ENCODE measurements at places on chromosomes 7 and 10. TPM values are rescaled to one million over a fixed set of nuclear protein-coding genes. Genes with fewer than 3 reads are reported as not detected.

- no peak for DNase-seq
These were observed 177.9 kb upstream of the BET1 start for GRCh38 chr7:94182066-94182465.

DNA sequence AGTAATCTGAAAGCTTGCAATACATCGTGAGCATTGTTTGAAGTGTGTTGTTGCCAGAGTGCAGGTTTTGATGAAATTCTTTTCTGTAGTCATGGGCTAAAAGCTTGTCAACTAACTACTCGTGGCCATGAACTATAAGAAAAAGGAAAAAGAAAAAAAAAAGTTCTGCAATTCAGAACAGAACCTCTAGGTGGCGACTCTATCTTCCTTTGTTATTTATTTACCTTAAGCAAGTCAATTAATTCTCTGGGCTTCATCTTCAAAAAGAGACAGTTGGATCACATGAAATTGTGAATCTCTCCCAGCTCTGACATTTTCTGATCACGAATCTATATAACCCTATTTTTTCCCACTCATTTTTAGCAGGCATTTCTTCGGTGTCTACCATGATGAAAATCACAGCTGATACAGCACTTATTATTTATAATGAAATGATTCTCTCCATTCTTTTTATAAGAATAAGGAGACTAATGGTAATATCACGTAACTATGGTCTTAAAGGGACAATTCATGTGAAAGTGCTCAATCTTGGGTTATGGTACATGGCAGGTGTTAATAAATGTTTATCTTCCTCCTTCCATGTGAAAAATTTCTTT, 18.8 kb downstream of the TMEM196 start:
- no peak for DNase-seq

GRCh38 chr7:86867163-86867762, 192.2 kb downstream of the ELAPOR2 start:
- DNase-seq: no peak

Gene VWDE
- not detected for total RNA-seq

Gene EPHA1
- not detected for total RNA-seq

All from osteocyte (in vitro differentiated cells).